Left renal cortex interstitium (tissue), 4 donors: ENCODE measurements at places on chromosomes 4 and X.
A peak's percentile ranks its signal among the peaks of the same experiment; 100 is the strongest.

DNA sequence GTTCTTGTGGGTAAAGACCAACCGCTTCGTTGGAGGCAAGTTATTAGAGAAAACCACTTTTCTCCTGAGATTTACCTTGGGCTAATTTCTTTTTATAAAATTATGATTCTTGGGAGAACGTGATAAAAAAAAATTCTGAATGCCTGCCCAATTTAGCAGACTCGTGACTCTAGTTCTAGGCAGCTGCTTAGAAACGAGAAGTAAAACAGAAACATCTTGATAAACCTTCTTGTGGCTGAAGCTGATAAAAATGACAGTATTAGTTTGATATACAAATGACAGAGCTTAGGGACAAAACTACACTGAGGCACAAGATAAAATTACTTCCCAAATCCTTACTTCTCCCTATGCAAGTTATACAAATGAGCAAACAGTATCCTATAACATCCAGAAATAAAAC lies 458.9 kb upstream of the TEX13C start:
- no peak for DNase-seq

DNA sequence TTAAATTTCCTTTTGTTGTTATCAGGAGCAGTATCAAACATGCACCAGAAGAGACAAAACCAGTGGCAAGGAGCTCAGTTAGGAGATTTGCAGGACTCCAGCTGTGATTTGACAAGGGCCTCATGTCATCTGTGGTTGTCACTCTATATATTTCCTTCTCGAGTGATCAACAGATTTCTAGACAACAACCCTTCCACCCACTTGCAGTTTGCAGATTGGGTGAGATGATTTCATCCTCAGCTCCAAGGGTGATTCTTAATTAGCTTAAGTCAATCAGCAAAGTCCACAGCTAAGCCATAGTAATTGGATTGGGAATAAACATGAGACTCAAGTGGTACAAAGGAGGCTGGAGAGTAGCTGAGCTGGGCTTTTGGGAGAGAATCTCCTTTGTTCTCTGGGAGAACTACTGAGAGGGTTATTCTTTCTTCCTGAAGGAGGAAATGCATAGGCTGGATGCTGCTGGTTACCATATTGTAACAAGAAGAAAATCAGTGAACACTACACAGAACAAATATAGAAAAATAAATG lies 192.8 kb downstream of the PPARGC1A start:
- no peak for DNase-seq

DNA sequence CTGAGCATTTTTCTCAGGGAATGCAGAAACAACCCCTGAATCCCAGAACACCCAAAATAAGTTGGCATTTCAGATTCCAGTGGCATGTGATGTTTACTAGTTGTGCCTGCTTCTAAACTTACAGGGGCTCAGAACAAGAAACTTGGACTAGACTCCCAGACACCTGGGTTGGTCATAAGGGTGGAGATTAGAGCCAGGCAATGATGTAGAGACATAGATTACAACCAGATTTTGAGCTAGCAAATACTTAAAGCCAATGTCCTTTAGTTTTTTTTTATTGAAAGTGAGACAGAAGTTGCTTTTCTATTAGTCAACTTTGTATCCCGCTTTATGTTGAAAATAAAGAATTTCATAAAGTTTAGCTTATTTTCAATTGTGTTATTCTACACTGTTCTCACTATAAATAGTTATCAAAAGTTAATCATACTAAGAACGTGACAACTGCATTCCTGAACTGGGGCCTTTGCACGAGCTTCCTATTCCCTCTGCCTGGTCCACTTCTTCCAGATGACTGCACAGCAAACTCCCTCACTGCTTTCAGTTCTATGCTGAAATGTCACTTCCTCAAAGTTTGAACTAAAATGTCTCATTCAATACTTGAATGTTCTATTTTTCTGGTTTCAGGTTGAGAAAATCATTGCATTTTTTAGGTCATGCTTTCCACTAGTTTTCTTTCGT lies 224.7 kb upstream of the PPP1R2C start:
- DNase-seq, result no peak

GRCh38 chrX:138925330-138925729 lies 213.8 kb upstream of the FGF13 start:
- DNase-seq, result no peak

DNA sequence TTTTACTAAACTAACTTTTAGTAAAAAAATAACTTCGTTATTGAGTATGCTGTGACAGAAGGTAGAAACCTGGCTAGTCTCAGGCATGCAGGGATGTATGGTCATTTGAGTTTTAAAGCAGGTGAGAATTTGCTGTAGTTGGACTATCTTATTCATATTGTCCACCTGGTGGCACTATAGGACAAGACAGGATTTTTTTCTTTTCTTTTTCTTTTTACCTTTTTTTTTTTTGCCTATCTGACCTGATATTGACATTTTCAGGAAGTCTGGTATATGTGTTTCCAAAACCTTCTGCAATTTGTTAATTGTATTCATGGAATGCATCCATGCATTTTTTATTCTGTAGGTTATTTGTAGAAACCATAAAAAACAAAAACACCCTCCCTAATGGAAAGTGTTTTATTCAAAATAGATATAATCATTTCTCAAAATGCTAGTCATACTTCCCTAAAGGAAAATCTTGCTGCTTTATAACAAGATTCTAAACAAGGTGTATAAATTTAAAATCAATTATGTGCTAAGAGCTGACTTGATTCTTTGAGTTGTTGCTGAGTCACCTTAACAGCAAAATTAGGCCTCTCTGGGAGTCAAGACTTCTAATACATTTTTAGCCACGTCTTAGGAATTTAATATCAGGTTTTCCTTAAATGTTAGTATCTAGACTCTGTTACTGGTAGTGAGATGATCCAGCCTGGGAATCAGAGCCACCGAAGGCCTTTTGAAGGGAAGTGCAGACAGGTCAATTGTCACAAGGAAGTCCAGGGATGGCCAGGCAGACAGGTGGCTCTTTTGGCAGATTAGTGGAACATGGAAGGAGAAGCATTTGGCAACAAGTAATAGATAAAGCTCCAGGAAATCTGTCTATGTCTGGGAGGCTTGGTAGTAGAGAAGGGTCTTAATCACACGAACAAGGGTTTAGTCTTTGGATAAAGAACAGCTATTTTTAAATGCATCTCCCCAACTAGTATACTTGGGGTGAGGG lies 201.3 kb upstream of the GNPDA2 start:
- DNase-seq, result peak; percentile 7

GRCh38 chr4:102564399-102565059 lies 63.4 kb downstream of the NFKB1 start:
- no peak for DNase-seq

DNA sequence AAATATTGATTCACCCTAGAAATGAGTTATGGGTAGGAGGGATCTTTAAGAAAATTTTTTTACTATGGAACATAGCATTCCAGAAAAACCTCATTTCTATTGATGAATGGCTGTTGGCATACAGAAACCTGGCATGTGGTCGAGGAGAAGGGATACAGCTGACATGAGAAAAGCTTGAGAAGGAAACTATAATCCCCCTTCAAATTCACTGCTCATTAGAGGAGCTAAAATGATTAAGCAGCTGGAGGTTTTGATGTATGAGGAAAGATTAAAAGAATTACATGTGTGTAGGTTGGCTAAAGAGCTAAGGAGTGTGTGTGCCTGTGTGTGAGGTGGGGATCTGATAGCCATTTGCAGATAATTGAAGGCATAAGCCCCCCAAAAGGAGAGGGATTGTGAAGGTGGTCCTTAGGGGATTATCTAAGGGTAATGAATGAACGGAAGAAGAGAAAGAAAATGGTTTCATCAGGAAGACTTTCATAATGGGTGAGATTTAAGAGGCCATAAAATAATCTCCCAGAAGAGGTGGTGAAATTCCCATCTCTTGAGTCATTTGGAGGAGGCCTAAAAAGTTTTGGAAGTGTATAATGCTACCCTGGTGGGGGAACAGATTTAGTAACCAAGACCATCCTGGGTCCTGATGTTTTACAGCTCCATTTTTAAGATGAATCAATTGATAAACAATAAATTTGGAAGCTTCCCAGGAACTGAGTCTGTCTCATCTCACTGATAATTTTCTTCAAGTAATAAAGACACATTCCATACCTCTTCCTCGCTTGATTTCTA lies 272.0 kb upstream of the HAND2 start:
- DNase-seq, result no peak

- DNase-seq, result no peak
Measured at GRCh38 chr4:38161208-38162113, 201.3 kb downstream of the PTTG2 start.

GRCh38 chrX:102966701-102967100 lies 29.6 kb downstream of the RAB40AL start:
- no peak for DNase-seq

DNA sequence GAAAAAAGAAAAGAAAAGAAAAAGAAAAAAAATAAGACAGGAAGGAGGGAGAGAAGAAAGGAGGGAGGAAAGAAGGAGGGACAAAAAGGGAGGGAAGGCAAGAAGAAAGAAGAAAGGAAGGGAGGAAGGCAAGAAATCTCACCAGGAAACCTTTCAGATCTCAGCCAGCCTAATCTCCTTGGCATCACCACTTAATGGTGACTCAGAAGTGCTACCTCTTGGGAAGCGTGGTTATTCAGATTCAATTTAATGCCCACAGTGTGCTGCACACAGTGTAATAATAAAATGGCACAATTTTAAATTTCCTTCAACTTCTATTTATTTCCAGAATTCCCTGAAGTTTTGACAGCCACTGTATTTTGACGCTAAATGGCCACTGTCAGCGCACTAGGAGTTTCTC lies 50.3 kb downstream of the DKK2 start:
- DNase-seq, result no peak

DNA sequence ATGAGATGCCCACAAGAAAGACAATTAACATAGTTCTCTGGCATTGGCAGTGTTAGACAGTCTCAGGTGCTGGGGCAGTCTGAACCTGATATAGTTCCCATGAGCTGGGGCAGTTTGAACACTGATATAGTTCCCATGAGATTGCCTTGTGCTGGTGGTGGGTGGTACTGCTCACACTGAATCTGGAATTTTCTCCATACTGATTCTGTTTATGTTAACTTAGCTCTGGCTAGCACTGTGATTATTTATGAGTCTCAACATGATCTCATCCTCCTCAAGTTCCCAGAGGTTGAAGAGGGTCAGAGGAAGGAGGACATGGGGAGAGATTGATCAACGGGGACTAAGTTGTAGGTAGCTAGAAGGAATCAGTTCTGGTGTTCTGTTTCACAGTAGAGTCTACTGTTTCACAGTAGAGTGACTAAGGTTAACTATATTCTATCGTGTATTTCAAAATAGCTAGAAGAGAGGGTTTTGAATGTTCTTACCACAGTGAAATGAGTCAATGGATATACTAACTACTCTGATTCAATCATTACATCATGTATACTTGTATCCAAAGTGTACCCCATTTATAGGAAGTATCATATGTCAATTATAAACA lies 379.9 kb downstream of the ADAM29 start:
- no peak for DNase-seq

DNA sequence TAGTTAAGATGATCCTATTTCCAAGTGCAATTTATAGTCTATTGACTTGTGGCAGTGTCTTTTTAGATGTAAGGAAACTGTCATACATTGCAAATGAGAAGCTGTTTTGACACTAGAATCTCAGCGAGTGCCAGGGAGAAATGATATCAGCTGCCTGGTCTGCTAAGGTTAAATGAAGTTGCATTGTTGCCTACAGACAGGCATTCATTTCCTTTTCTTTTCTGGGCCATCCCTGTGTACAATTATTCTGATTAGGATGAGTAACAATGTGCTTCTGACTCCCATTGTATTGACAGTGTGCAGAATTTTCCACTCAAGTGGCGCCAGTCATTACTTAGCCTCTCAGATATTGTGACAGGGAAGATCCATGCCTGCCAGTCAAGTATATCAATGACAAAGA lies 231.2 kb downstream of the GPAT3 start:
- no peak for DNase-seq

GRCh38 chr4:174222266-174222872 lies 61.1 kb downstream of the FBXO8 start:
- DNase-seq, result no peak

DNA sequence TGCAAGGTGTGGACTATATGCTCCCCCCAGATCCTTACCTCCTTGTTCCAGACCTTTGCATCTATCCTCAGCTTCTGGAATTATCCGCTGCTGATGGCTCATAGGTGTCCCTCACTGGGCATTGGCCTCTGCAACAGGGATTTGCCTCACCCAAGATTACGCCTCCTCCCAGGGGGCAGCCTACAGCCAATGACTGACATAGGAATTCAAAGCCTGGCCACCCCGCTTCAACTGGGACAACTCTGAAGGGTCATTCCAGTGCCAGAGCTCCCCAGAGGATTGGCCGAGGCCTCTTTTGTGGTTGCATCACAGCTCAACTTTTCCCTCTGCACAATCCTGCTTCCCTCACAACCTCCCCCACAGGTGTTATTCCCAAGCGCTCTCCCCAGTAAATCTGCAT lies 5.0 kb downstream of the SYN1 start:
- no peak for DNase-seq

DNA sequence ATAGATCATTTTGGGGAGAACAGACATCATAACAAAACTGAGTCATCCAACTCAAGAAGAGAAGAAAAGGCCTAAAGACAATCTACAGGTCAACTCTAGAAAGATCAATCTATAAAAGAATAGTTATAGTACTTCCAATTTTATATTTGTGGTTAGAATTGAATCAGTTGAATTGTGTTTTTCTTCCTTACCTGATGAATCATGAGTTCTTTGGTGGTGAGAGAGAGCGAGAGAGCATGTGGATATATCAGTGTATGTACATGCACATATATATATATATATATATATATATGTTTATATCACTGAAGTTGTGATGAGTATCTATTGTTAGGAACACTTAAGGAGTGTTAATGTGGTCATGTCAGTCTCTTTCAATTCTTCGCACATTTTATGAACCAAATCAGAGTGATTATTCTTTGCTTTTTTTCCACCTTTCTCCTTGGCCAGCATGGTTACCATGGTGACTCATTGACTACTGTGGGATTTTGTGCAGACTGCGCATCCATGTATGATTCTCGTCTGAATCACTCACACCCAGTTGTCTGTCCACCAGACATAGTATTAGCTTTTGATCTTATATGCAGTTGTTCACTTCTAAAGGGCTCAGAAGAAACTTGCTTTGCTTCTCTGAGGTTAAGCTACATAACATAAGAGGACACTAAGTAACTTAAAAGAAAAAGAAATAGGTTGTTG lies 90.4 kb upstream of the RAB40AL start:
- no peak for DNase-seq
